ENCODE measurements at places on chromosomes 6 and 20.
A peak's percentile ranks its signal among the peaks of the same experiment; 100 is the strongest.

DNA sequence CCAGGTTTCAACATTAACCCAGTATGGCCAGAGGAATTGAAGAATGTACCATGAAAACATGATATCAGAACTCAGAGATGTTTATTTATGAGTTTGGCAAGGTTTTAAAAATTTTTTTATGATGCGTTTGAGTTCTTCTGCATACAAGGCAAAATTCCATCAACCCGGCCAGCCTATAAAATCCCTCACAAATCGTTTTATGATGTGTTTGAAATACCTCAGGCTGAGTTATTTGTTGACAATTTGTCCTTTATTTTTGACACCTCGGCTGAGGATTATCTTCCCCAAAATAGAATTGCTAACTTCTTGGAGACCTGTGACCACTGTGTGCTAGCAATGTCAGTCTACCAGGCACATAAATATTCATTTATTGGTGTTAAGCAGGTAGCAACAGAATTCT is 91.9 kb upstream of the SLC24A3 start:
- no peak for DNase-seq

DNA sequence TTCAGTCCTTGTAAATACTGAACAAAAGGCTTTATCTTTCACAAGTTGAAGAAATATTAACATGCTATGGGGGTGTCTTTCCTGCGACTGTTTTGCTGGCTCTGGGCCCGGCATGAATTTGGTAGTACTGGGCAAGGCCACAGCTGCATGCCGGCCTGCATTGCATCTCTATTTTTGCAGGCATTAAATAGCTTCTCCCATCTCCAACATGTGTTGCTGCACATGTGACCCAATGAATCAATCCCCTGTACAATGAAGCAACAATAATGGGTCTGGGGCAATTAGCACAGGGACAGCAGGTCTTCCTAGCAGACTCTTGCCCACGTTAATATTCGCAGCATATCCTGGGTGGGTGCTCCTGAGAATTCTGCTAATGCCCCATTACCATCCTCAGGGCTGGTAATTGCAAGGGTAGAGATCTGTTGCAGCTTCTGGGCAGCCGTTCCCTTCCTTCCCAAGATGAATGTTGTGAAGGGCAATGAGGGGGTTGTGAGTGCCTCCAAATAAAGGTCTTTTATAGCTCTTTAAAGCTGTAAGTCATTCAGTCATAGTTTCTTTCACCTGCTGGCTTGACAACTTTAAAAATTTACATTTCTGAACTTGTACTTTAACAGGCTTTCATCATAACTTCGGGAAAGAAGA is 24.3 kb upstream of the CDYL start:
- no peak for DNase-seq

- DNase-seq = peak; percentile 12
Observed at GRCh38 chr6:73560182-73560732, 39.4 kb upstream of the EEF1A1 start.

DNA sequence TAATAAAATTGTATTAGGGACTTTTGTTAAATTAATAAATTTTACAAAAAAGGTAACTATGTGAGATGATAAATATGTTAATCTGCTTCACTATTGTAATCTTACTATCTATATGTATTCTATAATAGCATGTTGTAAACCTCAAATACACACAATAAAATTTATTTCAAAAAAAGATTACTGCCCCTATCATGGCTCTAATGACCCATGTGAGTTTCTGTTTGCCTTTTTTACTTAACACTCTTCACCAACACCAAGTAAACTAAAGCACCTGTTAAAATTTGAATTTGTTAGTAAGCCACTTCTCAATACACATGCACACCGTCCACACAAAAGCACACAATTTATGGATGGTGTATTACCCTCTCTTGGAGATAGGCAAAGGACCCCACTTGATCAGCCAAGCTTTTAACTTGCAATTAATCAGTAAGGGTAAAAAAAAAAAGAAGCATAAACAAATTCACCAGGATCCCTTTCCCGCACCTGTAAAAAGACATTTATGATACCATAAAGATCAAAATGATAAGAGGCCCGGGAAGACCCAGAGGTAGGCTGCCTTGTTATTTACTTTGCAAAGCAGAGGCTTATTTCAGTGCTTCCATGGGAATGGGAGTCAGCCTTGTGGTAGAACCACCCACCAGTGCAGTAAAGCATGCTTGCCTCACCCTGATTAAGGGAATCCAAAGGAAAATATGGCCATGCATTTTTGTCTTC is 28.6 kb upstream of the PKHD1 start:
- no peak for DNase-seq

GRCh38 chr20:18164356-18164755 is 26.7 kb downstream of the KAT14 start:
- no peak for DNase-seq

- DNase-seq = no peak
Observed at GRCh38 chr20:16942756-16943155, 194.6 kb downstream of the OTOR start.

DNA sequence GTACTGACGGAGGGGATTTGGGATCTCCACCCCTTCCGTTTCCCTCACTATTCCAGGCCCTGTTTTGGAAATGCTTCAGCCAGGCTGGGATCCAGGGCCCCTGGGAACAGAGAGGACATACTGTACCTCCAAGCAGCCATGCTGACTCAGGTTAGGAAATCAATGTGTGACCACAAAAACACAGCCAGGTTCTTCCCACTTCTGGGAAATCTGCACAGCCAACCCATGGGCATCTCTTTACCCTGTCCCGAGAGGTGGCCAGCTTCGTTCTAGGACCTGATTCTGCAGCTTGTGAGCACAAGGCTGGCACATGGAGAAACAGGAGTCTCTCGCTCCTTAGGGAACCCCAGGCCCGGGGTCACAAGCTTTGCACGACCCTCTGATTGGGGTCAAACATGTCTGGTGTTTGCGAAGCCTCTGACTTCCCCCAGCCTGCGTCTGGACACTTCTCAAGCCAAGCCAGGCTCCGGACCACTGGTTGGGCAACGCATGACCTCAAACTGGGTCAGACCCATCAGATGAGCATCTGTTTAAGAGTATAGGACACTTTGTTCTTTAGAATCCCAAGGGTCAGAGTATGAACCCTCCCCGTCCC is 8.3 kb upstream of the TTPAL start:
- no peak for DNase-seq

GRCh38 chr6:107634324-107635056 is 144.6 kb downstream of the SOBP start:
- DNase-seq = no peak

- no peak for DNase-seq
Observed at GRCh38 chr20:62856931-62857619, 4.5 kb downstream of the TCFL5 start.

- DNase-seq = no peak
Observed at GRCh38 chr20:39751557-39752137, 789.5 kb downstream of the DHX35 start.

- DNase-seq = no peak
Observed at GRCh38 chr6:108850669-108851465, 2.6 kb downstream of the ARMC2 start.

DNA sequence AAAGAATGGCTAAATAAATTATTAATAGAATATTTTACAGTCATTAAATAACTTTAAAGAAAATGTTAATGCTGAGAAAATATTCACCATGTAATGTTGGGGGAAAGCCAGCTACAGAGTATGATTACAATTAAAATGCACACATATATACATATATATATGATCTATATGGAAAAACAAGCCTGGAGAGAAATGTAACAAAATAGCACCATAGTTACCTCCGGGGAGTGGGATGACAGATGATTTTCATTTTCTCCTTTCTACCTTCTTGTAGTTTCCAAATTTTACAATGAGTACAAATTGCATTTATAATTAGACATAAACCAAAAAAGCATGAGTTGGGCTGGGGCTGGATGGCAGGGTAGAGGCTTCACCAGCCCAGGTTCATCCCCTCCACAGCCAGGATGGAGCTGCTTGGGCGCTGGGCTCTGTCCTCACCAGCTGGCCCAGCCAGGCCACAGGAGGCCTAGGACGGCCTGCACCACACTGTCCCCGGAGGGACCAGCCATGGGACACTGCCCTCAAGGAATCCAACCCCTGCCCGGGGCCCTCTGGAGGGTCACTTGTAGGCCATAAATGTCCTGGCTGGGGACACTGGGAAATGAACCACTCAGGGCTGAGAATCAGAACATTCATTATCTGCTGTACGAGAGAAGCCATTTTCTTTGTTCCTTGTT is 10.3 kb downstream of the C20orf203 start:
- DNase-seq = no peak

GRCh38 chr6:98037571-98037970 is 754.6 kb upstream of the MMS22L start:
- no peak for DNase-seq

DNA sequence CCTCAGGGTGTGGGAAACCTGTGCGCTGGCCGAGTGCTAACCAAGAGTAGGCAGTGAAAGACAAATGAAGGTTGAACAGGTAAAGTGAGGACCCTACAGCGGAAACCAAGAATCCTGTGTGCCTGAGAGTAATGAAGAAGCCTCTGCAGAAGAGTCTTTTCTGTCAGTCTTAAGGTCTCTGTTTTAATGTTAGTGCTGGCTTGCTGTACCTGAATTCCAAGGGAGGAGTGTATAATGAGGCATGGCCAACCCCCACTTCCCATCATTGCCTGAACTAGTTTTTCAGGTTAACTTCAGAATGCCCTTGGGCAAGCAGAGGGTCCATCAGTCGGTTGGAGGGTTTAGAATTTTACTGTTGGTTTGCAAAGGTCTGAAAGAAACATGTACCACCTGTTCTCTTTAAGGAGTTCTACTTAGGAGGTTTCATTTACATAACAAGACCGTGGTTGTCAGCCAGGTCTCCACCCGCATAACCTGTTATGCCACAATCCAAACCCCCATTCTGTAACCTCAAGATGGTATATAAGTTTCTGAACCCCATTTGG is 589 bp upstream of the PDCD2 start:
- DNase-seq = no peak

DNA sequence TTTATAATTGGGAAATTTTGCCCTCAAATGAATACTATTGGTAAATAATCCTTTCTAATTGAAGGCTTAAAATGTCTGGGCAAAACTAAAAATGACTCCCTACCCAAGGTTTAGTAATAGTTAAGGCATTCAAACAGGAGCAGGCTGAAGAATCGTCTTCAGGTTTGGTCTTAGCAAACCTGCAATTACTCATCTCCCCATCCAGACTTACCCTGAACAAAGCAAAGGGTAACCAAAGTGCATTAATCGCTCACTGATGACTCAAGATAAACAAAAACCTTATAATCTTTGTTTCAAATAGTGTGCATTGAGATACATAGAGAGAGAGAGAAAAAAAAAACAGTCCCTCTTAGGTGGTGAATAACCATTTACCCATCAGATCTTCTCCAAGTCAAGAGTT is 225.5 kb downstream of the BMP2 start:
- no peak for DNase-seq

DNA sequence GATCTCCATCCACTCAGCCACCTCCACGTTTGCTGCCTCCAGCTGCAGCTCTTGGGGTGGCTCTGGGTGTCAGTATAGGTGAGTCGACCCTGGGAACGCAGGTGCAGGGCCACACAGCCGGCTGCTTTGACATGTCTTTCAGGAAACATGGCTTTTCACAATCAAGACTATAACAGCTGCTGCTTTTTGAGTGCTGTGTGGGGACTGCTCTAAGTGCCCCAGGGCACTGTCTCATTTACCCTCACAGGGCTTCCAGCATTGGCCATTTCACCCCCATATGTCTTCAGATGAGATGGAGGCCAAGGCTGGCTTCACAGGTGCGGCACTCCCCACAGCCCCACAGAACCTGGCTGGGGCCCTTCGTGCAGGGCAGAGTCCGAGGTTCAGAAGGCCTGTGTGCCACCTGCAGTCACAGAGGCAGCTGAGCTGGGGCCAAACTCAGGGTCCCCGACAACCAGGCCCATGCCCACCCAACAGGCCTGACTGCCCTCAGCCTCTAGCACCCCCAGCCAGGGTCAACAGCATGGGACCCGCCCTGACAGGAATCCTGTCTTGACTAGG is 14.9 kb upstream of the CST7 start:
- DNase-seq = peak; percentile 87

- DNase-seq = no peak
Observed at GRCh38 chr20:45138561-45139300, 14.5 kb upstream of the WFDC12 start.
